ENCODE measurements at places on chromosomes 7 and 10. TPM values are rescaled to one million over a fixed set of nuclear protein-coding genes. Genes with fewer than 3 reads are reported as not detected.
A peak's percentile ranks its signal among the peaks of the same experiment; 100 is the strongest.

DNA sequence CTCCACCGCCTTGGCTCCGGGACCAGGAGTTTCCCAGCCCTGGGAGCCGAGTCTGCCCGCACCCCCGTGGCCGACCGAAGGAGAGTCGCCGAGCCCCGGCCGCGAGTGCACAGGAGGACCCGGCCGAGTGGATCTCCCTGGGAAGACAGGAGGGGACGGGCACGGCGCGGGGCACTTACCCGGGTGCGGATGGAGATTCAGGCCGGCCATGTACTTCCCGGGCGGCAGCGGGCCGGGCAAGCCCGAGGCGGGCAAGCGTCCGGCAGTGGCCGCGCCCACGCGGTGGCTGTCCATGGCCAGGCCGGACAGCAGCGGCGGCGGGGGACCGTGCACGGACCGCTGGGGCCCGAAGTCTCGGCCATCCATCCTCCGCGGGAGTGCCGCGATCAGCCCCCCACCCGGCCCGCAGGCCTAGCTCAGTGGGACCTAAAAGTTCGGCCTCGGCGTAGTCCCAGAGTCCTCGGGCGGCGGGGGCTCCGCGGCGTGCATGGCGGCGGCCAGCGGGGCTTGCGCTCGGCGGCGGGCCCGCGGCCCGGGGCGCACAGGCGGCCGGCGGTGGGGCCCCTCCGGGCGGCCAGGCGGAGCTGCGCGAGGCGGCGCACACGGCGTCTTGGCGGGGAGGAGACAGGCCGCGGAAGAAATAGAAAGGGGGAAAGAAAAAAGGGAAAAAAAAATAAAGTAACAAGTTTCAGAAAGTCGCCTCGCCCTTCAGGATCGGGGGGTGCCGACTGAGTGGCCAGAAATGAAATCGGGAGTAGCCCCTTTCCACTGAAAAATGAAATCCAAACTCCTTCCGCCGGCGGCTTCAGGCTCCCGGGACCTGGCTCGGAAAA, 2.5 kb downstream of the TNRC18 start:
- H3K36me3 ChIP-seq: no peaks in the 10 kb centered on the region
- H3K4me3 ChIP-seq: peak overlapping the region; percentile 74
- H3K27ac ChIP-seq: no peak overlapping the region
- peaks cover 79% of the 10 kb centered on the region for H3K27me3 ChIP-seq
- H3K4me1 ChIP-seq: peaks cover 14% of the 10 kb centered on the region

C1QL3 gene
- not detected for total RNA-seq

GDF2 gene
- total RNA-seq: not detected

DNA sequence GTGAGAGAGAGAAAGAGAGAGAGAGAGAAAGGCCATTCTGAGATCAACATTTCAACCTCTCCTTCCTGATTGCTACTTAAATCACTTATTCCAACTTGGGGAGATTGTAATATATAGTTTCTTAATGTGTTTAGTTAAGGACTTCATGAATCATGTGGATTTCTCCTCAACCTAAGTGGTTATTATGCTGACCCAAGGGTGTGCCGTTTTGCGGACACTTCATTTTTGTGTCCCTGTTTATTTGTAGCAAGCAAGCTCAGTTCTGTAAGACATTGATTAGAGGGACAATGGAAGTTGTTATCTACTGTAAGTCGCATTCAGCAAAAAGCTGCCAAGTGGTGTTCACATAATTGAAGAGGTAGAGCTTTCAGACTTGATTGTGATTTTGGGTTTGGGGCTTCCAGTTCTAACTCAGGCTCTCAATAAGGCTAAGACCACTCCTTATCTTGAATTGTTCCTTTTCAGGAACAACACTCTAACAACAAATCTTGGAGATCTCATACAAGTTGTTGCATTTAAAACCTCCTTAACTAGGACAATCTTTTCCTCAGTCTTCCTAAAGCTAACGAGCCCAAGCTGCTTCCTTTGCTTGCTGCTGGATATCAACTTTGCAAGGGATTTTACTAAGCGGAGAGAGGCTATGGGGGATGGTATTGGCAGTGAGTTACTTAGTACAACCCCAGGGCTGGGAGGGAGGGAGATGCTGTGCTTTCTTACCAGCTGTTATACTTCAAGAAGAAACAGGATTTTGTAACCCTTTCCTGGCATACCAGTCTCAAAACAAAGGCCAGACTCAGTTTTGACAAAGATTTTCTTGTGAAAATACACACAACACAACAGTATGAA, 19.8 kb upstream of the COL1A2 start:
- no peak overlapping the region for H3K4me3 ChIP-seq
- H3K27me3 ChIP-seq: no peaks in the 10 kb centered on the region
- no peaks in the 10 kb centered on the region for H3K36me3 ChIP-seq
- H3K27ac ChIP-seq: no peak overlapping the region
- DNase-seq: no peak

GRCh38 chr10:125720002-125720382, 483 bp downstream of the EDRF1 start:
- peaks cover 17% of the 10 kb centered on the region for H3K36me3 ChIP-seq
- H3K27me3 ChIP-seq: no peaks in the 10 kb centered on the region
- H3K4me1 ChIP-seq: peaks cover 23% of the 10 kb centered on the region
- peak overlapping the region; percentile 99 for H3K27ac ChIP-seq
- DNase-seq: no peak

HMX2 gene
- total RNA-seq: not detected

Data from activated naive CD8-positive, alpha-beta T cell treated with anti-CD3 and anti-CD28 coated beads, Interleukin-2, amount 10 ng/mL, durations not matched to agents 7 days and 5 days (primary cell).